ENCODE measurements at places on chromosomes 11 and 22. TPM values are rescaled to one million over a fixed set of nuclear protein-coding genes. Genes with fewer than 3 reads are reported as not detected.

SLC17A6 gene
- not detected for total RNA-seq

BCO2 gene
- 4.0 TPM for total RNA-seq

CHRDL2 gene
- not detected for total RNA-seq

OR5P2 gene
- total RNA-seq = not detected

DCHS1 gene
- total RNA-seq = 0.30 TPM

GRCh38 chr11:130547761-130548490 is 99.5 kb downstream of the ADAMTS15 start:
- no peak for DNase-seq
- no peak overlapping the region for H3K4me3 ChIP-seq

DNA sequence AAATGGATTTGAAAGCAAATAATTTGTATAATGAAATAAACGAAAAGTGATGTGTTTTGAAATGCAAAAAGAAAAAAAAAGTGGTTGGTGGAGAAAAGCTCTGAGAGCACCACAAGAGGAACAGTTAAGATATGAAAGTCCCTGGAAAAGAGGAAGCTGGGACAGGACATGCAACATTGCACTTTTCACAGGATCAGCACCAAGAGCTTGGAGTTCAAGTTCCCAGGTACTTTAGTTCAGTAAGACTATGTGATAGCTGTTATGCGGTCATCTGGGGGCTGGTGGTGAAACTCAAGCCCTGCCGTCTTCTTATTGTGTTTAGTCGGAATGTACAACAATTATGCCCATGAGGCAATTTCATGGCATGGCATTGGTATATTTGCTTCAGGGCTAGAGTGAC is 17.1 kb upstream of the MS4A4A start:
- no peaks in the 10 kb centered on the region for H3K36me3 ChIP-seq
- H3K4me1 ChIP-seq = no peaks in the 10 kb centered on the region
- no peak overlapping the region for H3K4me3 ChIP-seq
- no peak overlapping the region for H3K27ac ChIP-seq
- H3K27me3 ChIP-seq = no peaks in the 10 kb centered on the region

- no peaks in the 10 kb centered on the region for H3K4me1 ChIP-seq
- H3K27me3 ChIP-seq = no peaks in the 10 kb centered on the region
- no peak overlapping the region for H3K4me3 ChIP-seq
Measured at GRCh38 chr11:69662021-69662698, 13.0 kb downstream of the LTO1 start.

DNA sequence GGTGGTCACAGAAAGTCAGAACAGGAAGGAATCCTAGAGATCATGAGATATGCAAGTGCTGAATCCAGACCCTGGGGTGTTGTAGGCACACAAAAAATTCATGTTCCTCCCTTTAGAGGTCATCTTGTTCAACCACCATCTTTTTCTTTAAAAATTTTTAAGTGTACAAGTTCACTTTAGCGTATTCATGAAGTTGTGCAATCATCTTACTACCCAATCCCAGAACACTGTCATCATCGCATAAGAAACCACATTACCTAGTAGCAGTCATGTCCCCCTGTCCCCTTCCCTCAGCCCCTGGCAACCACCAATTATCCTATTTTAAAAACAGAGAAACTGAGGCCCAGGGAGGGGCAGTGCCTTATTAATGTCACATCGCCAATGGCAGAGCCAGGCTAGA is 20.3 kb upstream of the WNT11 start:
- no peak overlapping the region for H3K27ac ChIP-seq
- no peaks in the 10 kb centered on the region for H3K27me3 ChIP-seq
- DNase-seq = no peak
- H3K36me3 ChIP-seq = no peaks in the 10 kb centered on the region

- H3K4me3 ChIP-seq = no peak overlapping the region
- H3K27me3 ChIP-seq = peaks cover 54% of the 10 kb centered on the region
- no peaks in the 10 kb centered on the region for H3K4me1 ChIP-seq
- no peaks in the 10 kb centered on the region for H3K36me3 ChIP-seq
- DNase-seq = no peak
- H3K27ac ChIP-seq = no peak overlapping the region
Measured at GRCh38 chr11:36356201-36356600, 60.1 kb downstream of the PRR5L start.
